Peyer's patch (tissue), 4 donors: ENCODE measurements at places on chromosomes 4 and X. TPM values are rescaled to one million over a fixed set of nuclear protein-coding genes. Genes with fewer than 3 reads are reported as not detected.

The KLHL4 gene
- total RNA-seq, result 0.27 TPM

GRCh38 chr4:184548648-184549341, 74.4 kb upstream of the IRF2 start:
- H3K27me3 ChIP-seq, result no peaks in the 10 kb centered on the region
- peak; percentile 88 for DNase-seq
- H3K4me3 ChIP-seq, result peak overlapping the region; percentile 52

DNA sequence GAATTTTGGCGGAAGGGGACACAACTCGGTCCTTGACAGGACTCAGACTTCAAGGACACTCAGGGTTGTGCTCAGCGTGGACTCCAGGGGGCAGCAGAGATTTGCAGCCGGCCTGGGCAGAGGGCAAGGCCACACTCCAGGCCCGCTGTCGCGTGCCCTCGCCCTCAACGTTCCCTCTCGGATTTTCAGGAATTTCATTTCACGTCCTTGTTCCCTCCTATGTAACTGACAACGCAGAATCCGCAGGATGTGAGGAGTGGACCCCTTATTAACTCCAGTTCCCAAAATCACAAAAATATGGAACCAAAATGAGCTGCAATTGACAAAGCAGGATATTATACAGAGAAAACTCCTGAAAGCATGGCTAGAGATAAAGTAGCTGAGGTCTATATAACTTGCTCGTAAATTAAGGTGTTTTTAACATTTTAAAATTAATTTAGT, 21.0 kb upstream of the DCTD start:
- no peaks in the 10 kb centered on the region for H3K27me3 ChIP-seq
- H3K27ac ChIP-seq, result no peak overlapping the region
- no peak overlapping the region for H3K4me3 ChIP-seq
- no peaks in the 10 kb centered on the region for H3K36me3 ChIP-seq
- H3K4me1 ChIP-seq, result no peaks in the 10 kb centered on the region

- DNase-seq, result no peak
- H3K4me3 ChIP-seq, result no peak overlapping the region
- no peaks in the 10 kb centered on the region for H3K4me1 ChIP-seq
- H3K27ac ChIP-seq, result no peak overlapping the region
Observed at GRCh38 chr4:120052856-120053255, 13.8 kb downstream of the MAD2L1 start.

- no peak overlapping the region for H3K4me3 ChIP-seq
- peak overlapping the region; percentile 72 for H3K27ac ChIP-seq
- H3K27me3 ChIP-seq, result no peaks in the 10 kb centered on the region
- DNase-seq, result no peak
Observed at GRCh38 chr4:3389233-3390215, 52.2 kb upstream of the HGFAC start.
